ENCODE measurements at places on chromosomes 7 and 10. TPM values are rescaled to one million over a fixed set of nuclear protein-coding genes. Genes with fewer than 3 reads are reported as not detected.
A peak's percentile ranks its signal among the peaks of the same experiment; 100 is the strongest.

- no peaks in the 10 kb centered on the region for H3K27me3 ChIP-seq
- DNase-seq: no peak
- no peaks in the 10 kb centered on the region for H3K36me3 ChIP-seq
- no peaks in the 10 kb centered on the region for H3K4me1 ChIP-seq
- H3K4me3 ChIP-seq: no peak overlapping the region
Measured at GRCh38 chr10:120022357-120022756, 129.8 kb downstream of the SEC23IP start.

ATOH7 gene
- not detected for polyA plus RNA-seq

DNA sequence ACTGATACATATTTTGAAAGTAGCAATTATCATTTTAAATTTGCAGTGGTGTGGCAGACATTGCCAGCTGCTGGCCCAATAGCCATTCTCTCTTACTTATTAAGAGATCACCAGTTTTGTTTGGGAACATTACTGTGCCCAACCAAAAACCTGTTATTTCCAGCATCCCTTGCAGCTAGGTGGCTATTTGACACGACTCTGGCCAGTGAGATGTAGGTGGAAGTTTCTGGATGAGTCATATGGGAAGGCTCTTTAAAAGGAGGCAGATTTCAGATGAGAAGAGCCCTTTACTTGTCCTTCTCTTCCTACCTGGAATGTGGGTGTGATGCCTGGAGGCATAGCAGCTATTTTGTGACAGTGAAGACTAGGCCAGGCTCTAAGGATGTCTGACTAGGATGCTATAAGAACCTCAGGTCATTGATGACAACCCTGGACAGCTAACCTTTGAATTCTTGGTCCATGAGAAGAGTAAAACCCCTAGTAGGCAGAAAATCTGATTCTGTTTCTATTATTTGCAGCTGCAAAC, 77.9 kb downstream of the CARD11 start:
- H3K27ac ChIP-seq: no peak overlapping the region
- no peaks in the 10 kb centered on the region for H3K27me3 ChIP-seq
- DNase-seq: peak; percentile 3
- no peaks in the 10 kb centered on the region for H3K36me3 ChIP-seq
- H3K4me3 ChIP-seq: no peak overlapping the region

DNA sequence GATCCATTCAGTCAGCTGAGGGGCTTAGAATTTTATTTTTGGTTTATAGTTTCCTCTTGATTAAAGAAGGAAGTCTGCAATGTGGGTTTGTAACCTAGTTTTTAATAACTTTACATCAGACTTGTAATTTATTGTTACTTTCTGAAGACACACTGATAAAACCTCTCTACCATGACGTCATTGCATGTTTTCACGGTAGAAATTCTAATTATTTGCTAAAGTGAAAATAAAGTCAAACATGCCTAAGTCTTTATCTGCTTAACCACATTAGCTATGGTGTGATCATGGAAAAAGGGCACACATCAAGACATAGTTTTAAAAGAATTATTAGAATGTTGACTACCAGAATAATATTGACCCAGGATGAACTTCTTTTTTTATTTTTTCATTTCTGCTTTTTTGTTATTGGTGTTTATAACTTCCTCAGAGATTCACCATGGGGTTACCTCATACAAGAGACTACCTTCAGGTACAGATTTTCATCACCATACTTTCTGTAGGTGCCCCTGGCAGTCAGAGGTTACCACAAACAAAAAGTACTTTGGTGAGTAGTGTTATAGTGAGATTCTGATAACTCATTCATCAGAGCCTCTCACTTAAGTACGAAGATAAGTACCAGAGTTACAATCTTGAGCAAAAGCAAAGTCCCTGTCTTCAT, 7.0 kb upstream of the PANK1 start:
- DNase-seq: no peak
- no peak overlapping the region for H3K4me3 ChIP-seq
- H3K27ac ChIP-seq: no peak overlapping the region
- no peaks in the 10 kb centered on the region for H3K4me1 ChIP-seq
- no peaks in the 10 kb centered on the region for H3K36me3 ChIP-seq

GRCh38 chr10:17771017-17771416, 19.0 kb downstream of the TMEM236 start:
- no peaks in the 10 kb centered on the region for H3K27me3 ChIP-seq
- H3K4me3 ChIP-seq: no peak overlapping the region
- H3K36me3 ChIP-seq: no peaks in the 10 kb centered on the region
- H3K27ac ChIP-seq: no peak overlapping the region

GRCh38 chr7:133354546-133355324, 101.9 kb downstream of the EXOC4 start:
- no peaks in the 10 kb centered on the region for H3K4me1 ChIP-seq
- H3K4me3 ChIP-seq: no peak overlapping the region
- H3K36me3 ChIP-seq: no peaks in the 10 kb centered on the region
- H3K27me3 ChIP-seq: no peaks in the 10 kb centered on the region

AKR1C2 gene
- polyA plus RNA-seq: 9.7 TPM

ADAM12 gene
- 0.08 TPM for polyA plus RNA-seq

DNA sequence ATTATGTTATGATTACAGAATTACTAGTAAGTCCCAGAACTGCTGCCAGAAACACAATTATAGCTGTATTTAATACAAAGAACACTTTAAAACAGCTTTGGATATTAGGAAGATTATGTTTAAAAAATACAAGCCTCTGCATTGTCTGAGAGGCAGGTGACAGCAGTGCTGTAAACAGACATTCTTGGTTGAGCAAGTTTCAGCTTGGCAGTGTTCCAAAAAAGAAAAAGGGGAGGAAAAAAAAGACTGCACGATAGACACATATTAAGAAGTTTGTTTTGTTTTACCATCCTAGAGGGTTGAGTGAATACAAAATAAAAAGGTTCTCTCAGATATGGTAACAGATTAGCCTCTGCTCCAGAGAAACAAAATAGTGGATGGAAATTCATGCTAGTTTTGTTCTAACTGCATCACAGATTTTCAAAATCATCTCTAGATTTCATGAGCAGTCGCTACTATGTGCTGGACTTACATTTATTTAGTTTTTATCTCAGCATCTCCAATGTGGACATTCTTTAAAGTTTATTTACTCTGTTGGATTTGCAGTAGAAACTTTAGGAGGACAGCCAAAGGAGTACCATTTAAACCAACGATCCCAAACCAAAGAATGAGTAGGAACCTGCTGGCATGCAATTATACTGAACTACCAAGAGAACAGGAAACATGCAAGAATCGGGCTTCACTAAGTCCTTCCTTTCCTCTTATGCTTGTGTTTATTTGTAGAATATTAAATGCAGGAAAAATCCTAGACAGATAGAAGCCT, 9.0 kb downstream of the FAM204A start:
- no peaks in the 10 kb centered on the region for H3K4me1 ChIP-seq
- H3K36me3 ChIP-seq: no peaks in the 10 kb centered on the region
- no peak overlapping the region for H3K27ac ChIP-seq
- no peaks in the 10 kb centered on the region for H3K27me3 ChIP-seq
- DNase-seq: peak; percentile 21

LHFPL3 gene
- polyA plus RNA-seq: not detected

DNA sequence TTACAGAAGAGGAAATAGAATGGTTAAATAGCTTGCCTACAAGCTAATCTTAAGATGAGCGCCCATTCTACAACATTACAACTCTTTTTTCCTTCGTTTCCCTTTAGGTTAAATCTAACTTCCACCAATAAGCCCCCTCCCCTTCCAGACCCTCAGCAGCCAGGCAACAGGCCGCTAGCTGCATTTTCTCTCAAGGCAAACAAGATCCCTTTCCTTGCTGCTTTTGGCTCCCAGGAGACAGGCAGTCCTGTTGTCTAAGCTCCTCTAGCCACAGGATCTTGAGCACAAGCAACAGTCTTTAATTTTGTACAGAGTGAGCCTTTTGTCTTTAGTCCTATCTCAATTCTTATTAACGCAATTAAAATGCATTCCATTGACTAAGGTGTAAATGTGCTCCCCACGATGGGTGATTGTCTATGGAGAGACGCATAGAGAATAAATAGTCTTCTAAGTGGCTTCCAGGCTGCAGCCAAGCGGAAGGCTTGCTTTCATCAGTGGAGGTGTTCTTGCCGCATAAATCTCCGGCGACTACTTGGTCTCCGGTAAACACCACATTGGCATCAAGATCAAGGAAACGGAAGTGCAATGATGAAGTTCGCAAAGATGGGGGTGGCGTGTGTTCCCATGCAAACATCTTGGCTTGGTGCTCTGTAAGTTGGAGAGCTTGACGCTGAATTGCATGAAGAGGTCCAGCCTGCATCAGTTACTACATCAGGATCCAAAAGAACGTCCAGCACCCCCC, 181.9 kb upstream of the LYZL2 start:
- H3K27ac ChIP-seq: no peak overlapping the region
- no peaks in the 10 kb centered on the region for H3K36me3 ChIP-seq
- H3K4me1 ChIP-seq: peaks cover 19% of the 10 kb centered on the region
- H3K4me3 ChIP-seq: no peak overlapping the region
- DNase-seq: no peak
- H3K27me3 ChIP-seq: no peaks in the 10 kb centered on the region

GRID2IP gene
- 0.24 TPM for polyA plus RNA-seq

GRM3 gene
- 1.9 TPM for polyA plus RNA-seq

- no peak for DNase-seq
- no peak overlapping the region for H3K4me3 ChIP-seq
- peak overlapping the region; percentile 77 for H3K27ac ChIP-seq
- peaks cover 45% of the 10 kb centered on the region for H3K4me1 ChIP-seq
- no peaks in the 10 kb centered on the region for H3K27me3 ChIP-seq
Measured at GRCh38 chr10:74586088-74586585, 240.3 kb upstream of the KAT6B start.

DNA sequence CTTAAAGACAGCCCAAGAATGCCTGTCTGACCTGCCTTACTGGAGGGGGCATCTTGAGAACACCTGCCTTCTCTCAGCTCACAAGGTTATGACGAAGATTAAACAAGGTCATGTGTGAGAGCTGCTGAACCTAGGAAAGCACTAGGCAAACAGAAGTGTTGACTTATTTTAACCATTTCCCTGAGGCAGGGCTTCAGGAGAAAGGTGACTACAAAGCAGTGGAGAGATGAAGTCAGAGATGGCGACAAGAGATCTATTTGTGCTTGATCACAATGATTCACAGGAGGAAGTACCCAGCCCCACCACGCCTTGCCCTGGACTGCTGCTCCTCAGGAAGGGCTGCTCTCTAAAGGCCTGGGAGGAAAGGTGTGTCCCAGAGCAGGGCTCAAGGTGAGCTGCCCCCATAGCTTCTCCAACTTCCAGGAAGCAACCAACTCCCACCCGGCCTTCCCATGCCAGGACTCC, 27.8 kb downstream of the STN1 start:
- no peak overlapping the region for H3K4me3 ChIP-seq
- H3K27me3 ChIP-seq: no peaks in the 10 kb centered on the region
- H3K36me3 ChIP-seq: no peaks in the 10 kb centered on the region
- peak overlapping the region; percentile 20 for H3K27ac ChIP-seq
- peaks cover 30% of the 10 kb centered on the region for H3K4me1 ChIP-seq

CCL26 gene
- polyA plus RNA-seq: 9.5 TPM

DNA sequence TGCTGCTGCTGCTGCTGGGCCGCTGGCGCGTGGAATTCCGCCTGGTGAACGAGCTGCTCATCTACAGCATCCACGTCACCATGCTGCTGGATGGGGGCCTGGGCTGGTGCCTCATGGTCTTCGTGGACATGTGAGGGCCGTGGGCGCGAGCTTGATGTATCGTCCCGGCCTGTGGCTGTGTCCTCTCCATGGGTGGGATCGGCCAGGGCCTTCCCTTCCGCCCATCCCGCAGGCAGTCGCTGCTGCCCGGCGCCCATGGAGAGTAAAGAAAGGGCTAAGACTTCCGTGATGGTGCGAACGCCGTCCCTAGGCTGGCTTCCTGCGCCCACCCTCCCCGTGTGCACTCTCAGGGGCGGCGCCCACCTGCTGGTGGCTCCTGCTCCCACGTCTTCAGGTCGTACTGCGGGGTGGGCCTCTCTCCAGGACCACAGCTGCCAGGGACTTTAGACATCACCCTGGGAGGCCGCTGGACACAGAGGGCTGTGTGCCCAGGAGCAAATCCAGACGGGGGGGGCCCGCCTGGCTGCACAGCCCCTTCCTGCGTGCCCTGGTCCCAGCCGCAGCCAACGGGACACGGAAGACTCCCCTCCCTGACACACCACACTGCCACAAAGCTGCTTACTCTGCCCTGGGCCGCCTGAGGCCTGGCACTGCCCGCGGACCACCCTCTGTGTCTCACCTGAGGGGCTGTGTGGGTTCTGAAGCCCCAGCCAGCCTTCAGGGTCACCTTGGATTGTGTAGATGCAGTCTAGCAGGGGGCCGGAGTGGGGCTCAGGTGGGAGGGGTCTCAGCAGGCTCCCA, 167.5 kb downstream of the SEPTIN7 start:
- no peak for DNase-seq
- no peaks in the 10 kb centered on the region for H3K27me3 ChIP-seq
- no peaks in the 10 kb centered on the region for H3K36me3 ChIP-seq
- H3K27ac ChIP-seq: no peak overlapping the region
- H3K4me1 ChIP-seq: no peaks in the 10 kb centered on the region
- no peak overlapping the region for H3K4me3 ChIP-seq

SPDYE2B gene
- not detected for polyA plus RNA-seq

DNA sequence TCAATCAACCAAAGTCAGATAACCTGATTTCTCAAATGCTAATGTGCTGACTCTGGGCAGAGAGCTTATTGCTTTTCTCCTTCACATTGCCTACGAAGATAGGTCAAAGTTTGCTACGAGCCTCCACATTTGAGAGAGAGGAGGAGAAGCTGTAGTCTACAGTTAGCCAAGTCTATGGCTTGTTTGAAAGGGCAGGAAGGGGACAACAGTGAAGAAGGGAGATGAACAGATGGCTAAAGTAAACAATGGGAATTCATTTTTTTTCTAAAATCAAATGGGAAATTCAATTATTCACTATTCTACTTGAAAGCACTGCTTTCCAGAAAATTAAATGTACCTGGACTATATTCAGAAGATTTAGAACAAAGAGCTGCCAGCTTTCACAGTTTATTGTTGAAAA, 126.7 kb upstream of the C1QL3 start:
- H3K36me3 ChIP-seq: no peaks in the 10 kb centered on the region
- H3K4me1 ChIP-seq: no peaks in the 10 kb centered on the region
- no peak overlapping the region for H3K27ac ChIP-seq

DNA sequence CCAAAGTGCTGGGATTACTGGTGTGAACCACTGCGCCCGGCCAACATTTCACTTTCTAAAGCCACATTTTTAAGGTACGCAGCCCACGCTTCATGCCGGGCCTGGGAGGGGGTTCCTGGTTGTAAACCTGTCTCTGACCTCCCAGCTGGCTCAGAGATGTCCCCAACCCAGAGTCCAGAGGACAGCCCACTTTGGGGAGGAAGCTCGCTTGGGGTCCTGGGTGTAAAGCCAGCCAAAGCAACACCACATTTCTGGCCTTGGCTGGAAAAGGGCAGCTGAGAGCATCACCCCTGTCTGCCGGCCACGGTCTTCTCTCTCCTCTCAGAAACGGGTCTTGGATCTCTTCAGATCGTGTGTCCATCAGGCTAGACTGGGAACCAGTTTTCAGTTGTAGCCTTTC, 23.9 kb upstream of the PITRM1 start:
- peaks cover 11% of the 10 kb centered on the region for H3K4me1 ChIP-seq
- H3K36me3 ChIP-seq: no peaks in the 10 kb centered on the region
- DNase-seq: no peak

- no peak overlapping the region for H3K27ac ChIP-seq
- no peak for DNase-seq
- H3K4me3 ChIP-seq: no peak overlapping the region
Measured at GRCh38 chr7:44460325-44460724, 30.1 kb downstream of the NUDCD3 start.

- no peaks in the 10 kb centered on the region for H3K36me3 ChIP-seq
- H3K4me3 ChIP-seq: no peak overlapping the region
- peaks cover 95% of the 10 kb centered on the region for H3K27me3 ChIP-seq
- peaks cover 20% of the 10 kb centered on the region for H3K4me1 ChIP-seq
- no peak for DNase-seq
Measured at GRCh38 chr10:129966889-129967578, 3.0 kb upstream of the EBF3 start.

GRCh38 chr7:15317215-15317614, 244.6 kb downstream of the AGMO start:
- no peaks in the 10 kb centered on the region for H3K4me1 ChIP-seq
- no peak overlapping the region for H3K27ac ChIP-seq
- no peaks in the 10 kb centered on the region for H3K36me3 ChIP-seq
- H3K27me3 ChIP-seq: no peaks in the 10 kb centered on the region
